ENCODE measurements at places on chromosomes 4 and X.

DNA sequence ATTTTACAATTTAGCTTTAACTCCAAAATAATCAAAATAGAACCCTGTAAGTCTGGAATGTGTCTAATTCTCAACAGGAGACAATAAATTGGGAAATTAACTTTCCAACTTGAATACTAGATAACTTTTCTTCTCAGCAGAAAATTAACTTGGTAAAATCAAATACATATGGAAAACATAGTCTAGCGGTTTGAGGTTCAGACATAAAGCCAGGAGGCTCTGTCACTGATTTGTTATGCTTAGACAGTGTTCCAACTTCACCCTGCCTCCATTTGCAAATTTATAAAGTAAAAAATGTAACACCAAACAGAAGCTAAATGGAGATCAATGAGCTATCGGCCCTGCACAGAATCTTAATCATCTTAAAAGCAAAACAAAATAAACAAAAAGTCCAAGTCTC lies 46.3 kb downstream of the TBCK start:
- DNase-seq = no peak

DNA sequence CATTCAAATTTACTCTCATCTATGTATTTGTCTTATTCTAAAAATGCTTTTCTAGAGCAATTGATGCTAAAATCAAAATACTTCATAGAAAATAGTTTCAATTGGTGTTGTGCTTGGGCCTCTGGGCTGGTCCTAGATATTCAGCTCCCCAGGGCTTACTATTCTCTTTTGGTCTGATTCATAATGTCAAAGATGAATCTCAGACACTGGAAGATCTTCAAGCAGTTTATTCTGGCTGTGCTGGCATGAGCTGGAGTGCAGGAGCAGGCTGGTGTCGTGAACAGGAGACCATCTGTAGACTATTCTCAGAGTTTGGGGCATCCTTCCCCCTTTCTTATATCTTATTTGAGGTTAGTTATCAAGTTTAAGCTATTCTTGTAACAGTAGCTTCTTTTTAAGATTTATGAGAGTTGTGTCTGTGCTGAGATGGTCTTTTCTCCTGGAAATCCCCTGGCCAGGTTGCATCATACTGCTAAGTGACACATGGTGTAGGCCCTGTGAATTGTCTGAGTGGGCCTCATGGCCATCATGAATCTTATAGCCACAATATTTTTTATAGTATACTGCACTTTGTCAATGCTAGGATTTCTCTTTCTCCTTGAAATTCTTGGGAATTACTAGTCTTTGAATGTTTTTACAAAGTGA lies 1624.0 kb upstream of the IGFBP7 start:
- DNase-seq = no peak

GRCh38 chrX:39168609-39169008 lies 367.4 kb downstream of the MID1IP1 start:
- no peak for DNase-seq

DNA sequence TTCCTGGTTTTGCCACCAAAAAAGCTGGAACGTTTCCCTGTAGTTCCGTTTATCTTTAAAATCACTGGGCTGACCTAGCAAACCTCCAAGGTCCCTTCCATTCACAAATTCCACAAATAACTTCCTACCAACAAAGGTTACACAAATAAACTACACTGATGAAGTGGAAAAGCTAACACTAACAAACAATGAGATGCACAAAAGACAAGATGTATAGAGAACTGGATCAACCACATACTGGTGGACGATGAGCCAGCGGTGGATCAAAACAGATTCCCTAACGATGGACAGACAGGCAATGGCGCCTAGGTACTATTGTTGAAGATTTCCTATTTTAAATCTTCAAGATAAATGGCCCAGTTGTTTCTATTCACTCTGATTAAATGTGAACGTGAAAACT lies 15.5 kb downstream of the AFAP1 start:
- no peak for DNase-seq

GRCh38 chrX:134694333-134695322 lies 36.4 kb upstream of the PLAC1 start:
- DNase-seq = no peak

- DNase-seq = no peak
Observed at GRCh38 chr4:16026160-16026761, 57.6 kb downstream of the PROM1 start.

- no peak for DNase-seq
Observed at GRCh38 chr4:70594196-70594595, 2.1 kb downstream of the AMBN start.

GRCh38 chrX:54786967-54787366 lies 11.1 kb downstream of the ITIH6 start:
- DNase-seq = no peak

DNA sequence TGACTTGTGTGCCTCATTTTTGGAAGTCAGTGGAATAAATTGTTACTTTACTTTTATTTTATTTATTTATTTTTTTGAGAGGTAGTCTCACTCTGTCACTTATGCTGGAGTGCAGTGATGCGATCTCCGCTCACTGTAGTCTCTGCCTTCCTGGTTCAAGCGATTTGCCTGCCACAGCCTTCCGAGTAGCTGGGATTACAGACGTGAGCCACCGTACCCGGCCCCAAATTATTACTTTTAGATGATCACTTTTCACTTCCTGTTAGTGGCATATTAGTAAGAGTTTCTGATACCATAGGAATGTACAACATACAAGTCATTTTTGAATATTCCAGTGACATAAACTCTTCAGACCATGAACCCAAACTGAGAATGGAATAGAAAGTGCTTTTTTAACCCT lies 611.0 kb upstream of the MAGEB2 start:
- no peak for DNase-seq

DNA sequence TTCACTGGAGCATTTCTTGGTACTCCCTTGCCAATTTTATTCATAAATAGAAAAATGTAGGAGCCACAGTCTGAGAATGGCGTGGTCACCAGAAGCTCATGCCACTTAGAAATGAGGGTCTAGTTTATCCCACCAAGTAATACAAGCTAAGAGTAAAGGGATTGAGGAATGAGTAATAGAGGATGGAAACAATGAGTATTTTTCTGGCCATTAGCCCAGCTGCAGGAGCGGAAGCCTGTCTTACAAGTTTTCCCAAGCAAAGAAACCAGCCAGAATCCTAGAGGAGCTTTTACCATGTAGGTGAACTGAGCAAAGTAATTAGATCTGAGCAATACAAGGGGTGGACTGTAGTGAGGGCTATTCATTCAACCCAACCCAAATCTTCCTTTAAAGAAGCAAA lies 160.7 kb upstream of the NPY2R start:
- no peak for DNase-seq

GRCh38 chrX:147710301-147710700 lies 201.4 kb upstream of the FMR1 start:
- DNase-seq = no peak

DNA sequence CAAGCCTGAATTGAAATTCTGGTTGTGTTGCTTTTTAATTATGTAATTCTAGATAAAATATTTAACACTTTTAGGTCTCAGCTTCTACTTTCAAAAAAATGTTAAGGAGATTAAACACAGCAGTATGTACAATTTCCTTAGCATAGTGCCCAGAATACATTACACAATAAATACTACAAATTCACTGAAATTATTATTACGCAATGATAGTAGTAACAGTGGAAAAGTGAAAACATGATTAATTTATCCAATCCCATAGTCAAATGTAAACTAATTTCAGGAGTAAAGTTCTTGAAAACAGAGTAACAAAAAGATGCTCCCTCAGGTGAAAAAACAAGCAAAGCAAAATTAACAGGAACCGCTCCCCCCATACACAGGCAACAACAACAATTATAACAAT lies 1915.4 kb downstream of the STIM2 start:
- DNase-seq = no peak

GRCh38 chr4:39039108-39039507 lies 6.9 kb upstream of the TMEM156 start:
- no peak for DNase-seq

GRCh38 chr4:160026721-160027120 lies 923.8 kb downstream of the RAPGEF2 start:
- DNase-seq = no peak
